ENCODE measurements at places on chromosomes 12 and 14.

DNA sequence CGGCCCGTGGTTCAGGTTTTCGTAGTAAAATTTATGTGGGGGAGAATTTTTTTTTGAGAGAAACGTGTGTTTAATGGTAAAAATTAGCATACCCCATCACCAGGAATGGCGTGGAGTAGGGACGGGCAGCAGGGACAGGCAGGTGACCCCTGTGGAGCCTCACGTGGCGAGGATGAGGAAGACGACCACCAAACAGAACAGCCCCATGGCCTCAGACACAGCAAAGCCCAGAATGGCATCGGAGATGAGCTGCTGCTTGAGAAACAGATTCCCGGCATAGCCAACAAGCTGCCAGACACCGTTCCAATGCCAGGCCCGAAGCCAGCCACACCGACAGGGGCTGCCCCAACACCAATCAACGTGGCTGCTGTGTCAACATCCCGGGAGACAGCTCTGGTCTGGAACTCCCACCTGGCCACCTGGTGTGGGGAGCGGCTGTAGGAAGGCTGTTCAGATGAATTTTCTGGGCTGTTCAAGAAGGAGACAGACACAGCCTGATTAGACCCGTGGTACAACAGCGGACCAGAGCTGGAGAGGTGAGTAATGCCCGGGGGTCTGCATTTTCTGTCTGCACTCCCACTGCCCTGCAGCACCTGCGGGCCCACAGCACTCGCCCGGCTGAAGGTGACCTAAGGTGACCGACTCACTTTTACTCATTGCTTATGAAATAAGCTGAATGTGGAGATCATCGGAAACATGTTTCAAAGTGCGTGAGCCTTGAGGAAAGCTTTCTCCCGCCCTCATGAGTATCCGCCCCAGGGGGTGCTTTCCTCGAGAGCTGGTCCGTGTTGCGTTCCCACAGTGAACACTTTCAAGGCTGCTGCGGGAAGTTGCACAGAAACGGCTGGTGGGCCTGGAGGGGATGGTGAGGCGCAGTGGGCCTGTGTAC lies 10.6 kb downstream of the TMEM121 start:
- DNase-seq, result no peak

DNA sequence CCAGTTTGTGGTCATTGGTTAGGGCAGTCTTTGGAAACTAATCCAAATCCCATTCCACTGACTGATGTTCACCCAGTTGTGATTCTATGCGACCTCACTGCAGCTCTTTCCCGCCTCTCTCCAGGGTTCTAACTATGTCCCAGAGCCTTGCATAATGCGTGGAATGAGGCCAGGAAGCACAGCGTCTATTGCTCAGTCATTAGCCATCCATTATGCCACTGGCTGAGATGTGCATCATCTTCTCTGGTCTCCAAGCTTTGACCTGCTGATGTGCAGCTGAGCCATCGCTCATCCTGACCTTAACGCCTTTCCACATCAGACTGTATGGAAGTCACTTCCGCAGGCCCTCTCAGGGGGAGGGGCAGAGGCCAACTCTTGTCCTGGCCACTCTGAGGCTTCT lies 115.4 kb upstream of the VRK1 start:
- no peak for DNase-seq

- DNase-seq, result no peak
Observed at GRCh38 chr12:120980800-120981368, 2.5 kb downstream of the HNF1A start.

GRCh38 chr14:33996462-33996861 lies 45.6 kb upstream of the EGLN3 start:
- DNase-seq, result no peak

DNA sequence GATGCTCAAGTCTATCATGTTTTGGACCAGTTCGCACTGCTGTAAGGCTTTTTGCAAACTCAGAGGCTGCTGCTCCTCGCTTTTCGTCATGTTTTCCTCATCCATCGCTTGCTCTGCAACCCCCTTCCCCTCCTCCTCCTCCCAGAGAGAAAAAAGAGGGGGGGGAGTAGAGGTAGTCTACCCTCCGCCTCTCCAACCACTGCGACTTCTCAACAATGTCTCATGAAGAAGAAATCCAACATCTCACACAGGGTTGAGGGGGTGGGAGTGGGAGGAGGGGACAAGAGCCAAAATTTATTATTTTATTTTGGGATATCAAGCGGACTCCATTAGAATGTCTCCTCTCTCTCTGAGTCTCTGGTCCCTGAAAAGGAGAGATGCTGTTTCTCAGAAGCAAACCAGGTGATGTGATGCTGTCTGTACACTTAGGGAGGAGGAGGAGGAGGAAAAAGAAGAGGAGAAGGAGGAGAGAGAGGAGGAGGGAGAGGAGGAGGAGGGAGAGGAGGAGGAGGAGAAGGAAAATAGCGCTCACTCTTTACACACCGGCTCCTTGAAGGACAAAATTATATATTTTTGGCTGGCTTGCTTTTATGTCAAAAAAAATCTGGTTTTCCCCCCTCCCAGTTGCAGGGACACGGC lies 520 bp downstream of the KSR2 start:
- no peak for DNase-seq

DNA sequence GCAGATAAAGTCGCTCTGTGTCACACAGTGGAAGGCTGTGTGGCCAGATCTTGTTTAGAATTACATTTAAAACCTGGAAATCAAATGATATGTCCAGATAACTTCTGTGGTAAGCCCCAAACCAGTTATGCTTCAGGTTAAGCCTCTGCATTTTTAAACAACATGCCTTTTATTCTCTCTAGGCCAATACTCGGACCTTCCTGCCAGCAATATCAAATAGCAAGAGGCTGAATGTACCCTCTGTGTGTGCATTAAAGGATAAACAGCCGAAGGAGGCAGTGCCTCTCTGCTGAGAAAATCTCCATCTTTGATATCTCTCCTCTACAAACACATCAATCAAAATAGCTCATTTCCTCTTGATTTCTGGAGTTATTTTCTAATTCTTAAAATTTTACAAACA lies 67.1 kb upstream of the TMEM260 start:
- no peak for DNase-seq

DNA sequence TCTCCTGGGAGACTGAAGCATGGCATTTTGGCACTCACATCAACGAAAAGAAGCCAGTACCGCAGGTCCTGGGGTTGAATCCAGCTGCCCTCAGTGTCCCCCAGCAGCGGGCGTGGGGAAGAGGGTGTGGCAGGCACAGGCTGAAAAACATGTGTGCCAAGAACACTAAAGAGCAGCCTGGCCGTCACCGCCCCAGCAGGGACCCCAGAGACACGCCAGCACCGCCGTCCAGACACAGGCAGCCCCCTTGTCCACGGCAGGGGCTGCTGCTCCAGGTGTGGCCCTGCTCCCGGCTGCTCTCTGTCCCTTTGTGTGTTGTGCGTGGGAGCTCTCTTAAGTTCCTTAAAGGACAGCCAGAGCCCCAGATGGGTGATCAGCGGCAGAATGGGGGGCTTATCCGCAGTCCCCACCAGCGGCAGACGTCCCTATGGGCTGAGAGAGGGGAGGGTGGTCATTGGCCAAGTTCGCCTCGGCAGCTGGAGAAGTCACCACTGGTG lies 556 bp downstream of the PHETA1 start:
- DNase-seq, result no peak

DNA sequence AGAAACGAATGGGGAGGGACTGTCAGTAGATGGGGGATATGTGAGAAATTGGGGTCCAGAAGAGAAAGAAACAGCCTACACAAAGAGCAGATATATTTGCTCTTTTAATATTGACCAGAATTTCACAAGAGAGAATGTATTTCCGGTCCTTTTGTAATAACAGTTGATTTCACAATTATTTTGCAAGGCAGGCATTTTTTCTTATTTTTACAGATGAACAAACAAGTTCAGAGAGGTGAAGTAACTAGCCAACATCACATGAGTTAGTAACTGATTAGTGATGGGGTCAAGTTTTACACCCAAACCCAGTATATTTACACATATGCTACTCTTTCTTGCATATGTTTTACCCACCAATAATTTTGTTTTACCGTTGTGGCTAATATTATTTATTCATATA lies 188.2 kb downstream of the NAV3 start:
- no peak for DNase-seq

DNA sequence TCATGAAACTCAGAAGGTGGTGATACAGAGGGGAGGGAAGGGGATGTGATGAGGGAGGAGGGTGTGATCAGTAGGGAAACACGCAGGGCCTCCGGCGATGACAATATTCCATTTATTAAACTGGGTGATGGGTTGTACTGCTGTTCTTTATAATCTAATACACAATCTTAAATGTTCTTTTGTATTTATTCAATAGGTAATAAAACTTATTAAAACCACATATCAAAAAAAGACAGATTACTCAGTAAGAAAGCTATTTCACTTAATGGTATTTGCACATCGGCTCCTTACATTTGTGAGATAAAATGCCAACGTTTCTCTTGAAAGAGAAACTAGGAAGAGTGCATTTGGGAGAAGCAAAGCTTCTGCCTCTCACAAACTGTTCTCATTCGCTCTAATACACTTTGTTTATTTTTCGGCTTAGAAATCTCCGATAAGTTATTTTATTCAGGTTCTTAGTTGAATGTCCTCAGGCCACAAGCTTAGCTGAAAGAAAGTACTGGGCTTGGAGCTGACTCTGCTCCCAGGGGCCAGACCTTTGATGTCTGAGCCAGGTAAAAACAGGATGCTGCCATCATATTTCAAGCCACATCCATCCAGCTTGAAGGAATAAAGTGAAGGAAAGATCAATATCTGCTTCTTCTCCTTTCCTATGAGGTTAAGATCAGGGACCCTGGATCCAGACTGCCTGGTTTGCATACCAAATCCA lies 17.5 kb downstream of the STON2 start:
- no peak for DNase-seq

- DNase-seq, result no peak
Observed at GRCh38 chr12:8556531-8557097, 15.9 kb upstream of the CLEC4E start.

DNA sequence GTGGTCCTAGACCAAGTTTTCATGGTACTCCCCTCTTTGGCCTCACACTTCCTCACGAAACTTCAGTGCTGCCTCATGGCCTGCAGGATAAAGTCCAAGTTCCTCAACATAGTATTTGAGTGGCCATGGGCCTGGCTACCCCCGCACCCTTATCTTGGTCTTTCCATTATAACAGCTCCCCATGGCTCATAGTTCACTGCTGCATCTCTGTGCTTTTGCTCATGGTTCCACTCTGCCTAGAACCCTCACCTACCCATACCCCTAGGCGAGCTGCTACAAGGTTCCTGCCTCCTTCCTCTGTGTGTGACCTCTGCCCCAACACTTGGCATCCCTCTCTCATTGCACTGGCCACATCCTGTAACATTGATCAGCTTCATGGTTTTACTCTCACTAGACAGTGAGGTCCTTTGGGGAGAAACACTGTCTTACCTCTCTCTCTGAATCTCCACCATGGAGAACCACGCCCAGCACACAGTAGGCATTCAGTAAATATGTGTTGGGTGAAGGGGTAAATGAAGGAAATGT lies 158.9 kb downstream of the GPR65 start:
- no peak for DNase-seq

- DNase-seq, result no peak
Observed at GRCh38 chr12:129696405-129696804, 207.4 kb downstream of the TMEM132D start.

GRCh38 chr12:120818416-120818815 lies 85.7 kb downstream of the SPPL3 start:
- DNase-seq, result no peak
